ENCODE measurements at places on chromosomes 5 and 9.

- no peak for DNase-seq
These were observed 39.1 kb downstream of the WHRN start for GRCh38 chr9:114465906-114466900.

DNA sequence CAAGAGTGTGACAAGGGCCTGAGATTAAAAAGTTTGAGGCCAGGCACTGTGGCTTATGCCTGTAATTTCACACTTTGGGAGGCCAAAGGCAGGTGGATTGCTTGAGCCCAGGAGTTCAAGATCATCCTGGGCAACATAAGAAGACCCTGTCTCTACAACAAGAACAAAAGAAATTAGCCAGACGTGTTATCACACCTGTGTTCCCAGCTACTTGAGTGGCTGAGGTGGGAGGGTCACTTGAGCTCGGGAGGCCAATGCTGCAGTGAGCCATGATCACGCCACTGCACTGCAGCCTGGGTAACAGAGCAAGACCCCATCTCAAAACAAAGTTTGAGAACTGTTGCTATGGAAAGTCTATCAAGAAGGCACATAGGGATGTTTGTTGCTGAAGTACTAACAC lies 25.0 kb downstream of the EXOSC2 start:
- no peak for DNase-seq

DNA sequence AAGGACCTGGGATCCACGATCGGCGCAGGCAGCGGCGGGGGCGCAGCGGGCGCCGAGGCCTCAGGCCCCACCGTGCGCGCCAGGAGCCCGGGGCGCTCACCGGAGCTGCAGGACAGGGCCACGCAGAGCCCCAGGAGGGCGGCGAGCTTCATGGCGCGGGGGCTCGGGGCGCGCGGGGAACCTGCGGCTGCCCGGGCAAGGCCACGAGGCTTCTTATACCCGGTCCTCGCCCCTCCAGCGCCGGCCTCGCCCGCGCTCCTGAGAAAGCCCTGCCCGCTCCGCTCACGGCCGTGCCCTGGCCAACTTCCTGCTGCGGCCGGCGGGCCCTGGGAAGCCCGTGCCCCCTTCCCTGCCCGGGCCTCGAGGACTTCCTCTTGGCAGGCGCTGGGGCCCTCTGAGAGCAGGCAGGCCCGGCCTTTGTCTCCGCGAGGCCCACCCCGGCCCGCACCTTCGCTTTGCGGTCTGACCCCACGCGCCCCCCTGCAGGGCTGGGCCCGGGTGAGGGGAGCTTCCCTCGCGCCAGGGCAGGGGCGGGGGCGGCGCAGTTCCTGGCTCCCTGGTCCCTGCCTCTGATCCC lies at the start of gene SCGB3A1:
TSS of gene SCGB3A1 (minus strand) at position 189 of the 577 bp plus-strand sequence. CDS start at position 152, 37 bp downstream.
- DNase-seq = no peak

GRCh38 chr5:125149110-125149509 lies 402.7 kb upstream of the ZNF608 start:
- no peak for DNase-seq

DNA sequence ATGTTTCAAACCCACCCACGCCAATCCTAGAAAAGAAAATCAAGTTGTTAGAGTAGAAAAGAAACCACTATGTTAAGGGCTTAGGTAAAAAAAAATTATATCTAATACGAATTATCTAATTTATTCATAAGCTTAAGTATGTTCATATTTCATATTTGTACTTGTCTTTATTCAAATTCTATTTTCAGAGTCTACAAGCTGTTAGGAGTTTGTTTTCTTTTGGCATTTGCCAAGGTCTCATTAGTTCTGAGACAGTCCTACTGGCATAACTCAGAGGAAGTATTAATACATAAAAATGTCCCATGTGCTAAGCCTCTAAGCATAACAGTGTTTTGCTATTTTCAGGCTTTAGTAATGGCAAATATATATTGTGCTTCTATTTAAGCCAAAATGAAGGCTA lies 57.6 kb downstream of the STARD4 start:
- no peak for DNase-seq

DNA sequence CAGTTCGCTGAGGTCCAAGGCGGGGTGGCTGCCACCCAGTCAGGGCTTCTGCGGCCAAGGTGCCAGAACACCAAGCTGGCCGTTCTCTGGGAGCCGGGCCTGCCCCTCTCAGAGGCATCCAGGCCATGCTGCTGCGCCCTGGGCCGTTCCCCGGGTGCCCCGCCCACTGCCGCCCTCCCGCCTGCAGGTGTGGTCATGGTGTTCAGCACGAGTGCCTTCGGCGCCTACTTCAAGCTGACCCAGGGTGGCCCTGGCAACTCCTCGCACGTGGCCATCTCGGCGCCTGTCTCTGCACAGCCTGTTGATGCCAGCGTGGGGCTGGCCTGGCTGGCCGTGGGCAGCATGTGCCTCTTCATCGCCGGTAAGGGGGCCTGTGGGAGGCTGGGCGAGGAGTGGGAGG lies 7.7 kb downstream of the SLC2A8 start:
- DNase-seq = no peak

DNA sequence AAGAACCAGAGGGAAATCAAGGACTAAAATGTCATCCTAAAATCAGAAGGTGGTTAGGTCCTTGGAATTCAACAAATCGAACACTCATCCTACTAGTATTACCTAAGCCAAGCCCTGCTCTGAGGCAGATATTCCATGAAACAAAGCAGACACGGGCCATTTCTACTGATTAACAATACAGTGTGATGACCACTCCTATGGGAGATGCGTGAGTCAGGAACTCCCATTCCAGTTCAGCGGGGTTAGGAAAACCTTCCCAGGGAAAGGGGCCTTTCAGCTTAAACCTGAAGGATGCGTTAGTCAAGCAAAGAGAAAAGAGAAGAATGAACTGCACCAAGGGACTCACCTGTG lies 117.8 kb upstream of the LHFPL2 start:
- no peak for DNase-seq
